NCI-H526 (cell line): ENCODE measurements at places on chromosomes 12 and 14.

- no peak for DNase-seq
These were observed 299.8 kb downstream of the RPS29 start for GRCh38 chr14:49286257-49286983.

- no peak for DNase-seq
These were observed 119.7 kb downstream of the NTS start for GRCh38 chr12:85993746-85994145.

- DNase-seq, result no peak
These were observed 24.7 kb downstream of the ANKLE2 start for GRCh38 chr12:132736913-132737312.

DNA sequence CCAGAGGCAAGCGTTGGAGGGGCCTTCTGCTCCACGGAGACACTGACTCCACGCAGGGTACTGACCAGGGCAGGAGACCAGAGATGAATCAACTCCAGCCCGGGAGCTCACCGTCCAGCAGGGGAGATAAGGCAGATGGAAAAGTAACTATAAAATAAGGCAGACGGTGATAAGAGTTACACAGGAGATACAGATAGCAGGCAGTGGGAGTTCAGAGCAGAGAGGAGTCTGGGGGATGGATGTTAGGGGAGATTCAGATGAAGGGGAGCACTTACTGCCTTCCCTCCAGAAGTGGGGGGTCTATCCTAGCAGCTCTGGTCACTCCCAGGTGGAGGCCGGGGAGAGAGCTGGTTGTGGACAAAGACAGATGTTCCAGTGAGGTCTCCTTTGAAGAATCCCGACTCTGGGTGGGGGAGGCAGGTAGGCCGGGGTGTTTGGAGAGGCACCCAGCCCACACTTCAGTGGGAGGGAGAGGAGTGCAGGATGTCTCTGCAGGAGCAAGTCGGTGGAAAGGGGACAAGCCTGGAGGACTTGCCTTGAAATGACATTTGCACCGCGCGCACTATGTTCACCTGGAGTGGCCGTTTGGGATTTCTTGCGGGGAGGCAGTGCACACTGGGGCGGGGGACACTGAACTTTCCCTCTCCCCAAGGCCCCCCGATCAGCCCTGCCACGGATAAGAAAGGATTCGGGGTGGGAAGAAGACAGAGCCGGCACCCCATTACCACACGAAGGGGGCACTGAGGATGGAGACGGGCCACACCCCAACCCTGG lies 1.2 kb downstream of the PITPNM2 start:
- DNase-seq, result no peak

DNA sequence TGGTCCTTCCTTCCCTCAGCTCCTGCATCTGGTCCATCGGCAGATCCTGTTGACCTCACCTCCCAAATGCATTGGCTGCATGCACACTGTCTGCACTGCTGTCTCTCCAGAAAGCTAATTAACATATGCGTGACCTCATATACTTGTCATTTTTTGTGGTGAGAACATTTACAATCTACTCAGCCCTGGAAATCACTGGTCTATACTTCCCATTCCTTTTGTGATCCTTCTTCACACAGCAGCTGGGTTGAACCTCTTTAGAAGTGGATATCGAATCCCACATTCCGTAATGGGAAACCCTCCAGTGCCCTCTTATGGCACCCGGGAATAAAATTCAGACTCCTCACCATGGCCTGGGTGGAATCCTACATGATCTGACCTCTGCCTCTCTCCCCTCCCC lies 45.0 kb downstream of the SMOC1 start:
- no peak for DNase-seq

- peak; percentile 49 for DNase-seq
These were observed 527.7 kb downstream of the FUT8 start for GRCh38 chr14:65940056-65940735.

- no peak for DNase-seq
These were observed 56.7 kb downstream of the MYRFL start for GRCh38 chr12:69881771-69882170.
